ENCODE measurements at places on chromosomes 1 and 21.

DNA sequence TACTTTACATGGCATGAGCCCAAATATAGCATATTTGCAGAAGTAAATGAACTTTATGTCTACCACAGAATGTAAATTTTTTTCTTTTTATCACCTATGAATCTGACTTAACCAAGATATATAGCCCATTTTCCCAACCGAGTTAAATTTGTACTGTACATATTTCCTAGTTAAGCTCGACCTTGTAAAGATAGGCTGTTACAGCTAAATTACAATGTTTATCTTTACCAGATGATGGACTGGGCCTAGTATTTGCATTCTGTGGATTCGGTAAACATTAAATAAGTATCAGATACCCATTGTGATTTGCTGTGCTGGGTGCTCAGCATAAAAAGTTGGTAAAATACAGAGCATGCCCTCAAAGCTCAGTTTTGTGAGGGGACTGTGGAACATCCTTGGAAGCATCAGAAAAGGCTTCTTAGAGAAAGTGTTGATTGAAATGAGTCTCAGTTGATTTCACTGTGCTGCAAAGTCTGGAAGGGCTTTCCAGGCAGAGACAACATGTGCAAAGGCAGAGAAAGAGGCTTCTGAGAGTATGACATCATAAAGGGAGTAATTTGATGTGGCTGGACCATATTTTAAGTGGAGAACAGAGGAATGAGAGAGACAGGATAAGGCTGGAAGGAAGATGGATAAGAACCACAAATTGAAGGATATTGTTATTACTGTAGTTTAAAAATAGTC lies 27.4 kb downstream of the MORC3 start:
- DNase-seq: no peak

DNA sequence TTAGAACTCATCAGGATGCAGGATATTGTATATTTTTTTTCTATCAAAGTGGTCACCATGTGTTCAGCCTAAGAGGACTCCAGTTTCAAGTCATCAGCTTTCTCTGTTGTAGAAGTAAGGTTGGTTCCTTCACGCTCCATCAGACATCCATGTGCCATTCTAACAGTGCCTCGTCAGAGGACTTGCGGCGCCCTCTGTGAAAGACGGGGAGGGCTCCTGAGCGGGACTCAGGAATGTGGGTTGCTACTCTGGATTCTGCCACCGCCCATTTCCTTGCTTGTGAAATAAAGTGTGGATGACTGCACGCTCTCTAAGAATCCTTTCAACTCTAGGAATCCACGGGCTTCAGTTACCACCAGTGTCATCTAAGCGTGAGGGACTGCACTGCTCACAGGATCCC lies 593.5 kb downstream of the KIF26B start:
- DNase-seq: peak; percentile 23

- no peak for DNase-seq
These were observed 45.1 kb downstream of the COLGALT2 start for GRCh38 chr1:183992424-183992823.

DNA sequence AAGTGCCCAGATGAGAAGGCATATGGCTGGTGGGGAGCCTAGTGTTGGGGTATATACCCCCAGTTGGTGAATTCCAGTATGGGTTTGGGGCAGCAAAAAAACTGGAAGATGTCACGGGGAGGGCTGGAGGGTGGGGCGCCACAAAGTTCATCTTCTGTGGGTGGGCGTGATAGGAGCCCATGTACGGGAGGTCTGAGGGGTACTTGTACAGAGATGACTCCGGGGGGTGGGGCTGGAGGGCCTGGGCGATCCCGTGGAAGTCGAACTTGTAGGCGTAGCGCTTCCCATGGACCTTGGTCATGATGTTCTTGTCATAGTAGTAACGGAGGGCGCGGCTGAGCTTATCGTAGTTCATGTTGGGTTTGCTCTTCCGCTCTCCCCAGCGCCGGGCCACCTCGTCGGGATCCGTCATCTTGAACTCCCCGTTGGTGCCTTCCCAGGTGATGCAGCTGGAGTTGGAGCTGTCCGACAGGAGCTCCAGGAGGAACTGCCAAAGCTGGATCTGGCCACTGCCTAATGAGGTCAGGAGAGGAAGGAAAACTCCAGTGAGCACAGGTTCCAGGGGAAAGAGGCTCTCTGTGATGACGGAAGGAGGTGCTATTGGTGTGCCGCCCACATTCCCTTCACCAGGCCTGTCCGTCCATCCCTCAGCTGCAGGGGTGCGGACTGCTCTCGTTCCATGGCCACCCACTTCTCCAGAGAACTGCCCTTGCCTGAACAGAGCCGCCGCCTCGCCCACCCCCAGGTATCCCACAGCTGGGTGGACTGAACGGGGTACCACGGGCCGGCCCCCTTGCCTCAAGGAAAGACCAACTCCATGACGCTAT lies 114.7 kb downstream of the ERG start:
- no peak for DNase-seq

DNA sequence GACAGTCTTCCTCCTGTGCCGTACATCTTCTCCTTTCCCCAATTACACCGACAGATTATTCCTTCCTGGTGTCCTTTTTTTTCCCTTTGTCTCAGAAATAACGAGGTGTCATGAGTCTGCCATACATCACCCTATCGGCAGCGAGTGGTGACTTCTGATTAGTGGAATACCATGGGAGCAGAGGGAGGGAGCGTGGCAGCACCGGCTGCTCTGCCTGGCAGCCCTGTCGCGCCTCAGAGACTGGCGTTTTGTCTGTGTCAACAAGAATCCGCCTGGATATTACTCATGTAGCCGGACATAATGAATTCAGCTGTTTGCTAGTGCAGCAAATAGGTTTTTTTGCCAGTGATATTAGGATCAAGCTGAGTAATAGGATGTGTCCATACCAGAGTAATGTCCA lies 51.8 kb downstream of the UTP25 start:
- peak; percentile 74 for DNase-seq

GRCh38 chr1:20485527-20486456 lies at the start of gene CAMK2N1:
Gene CAMK2N1, minus strand, starts transcription at chr1:20486210. Its CDS starts 831 bp downstream, at chr1:20485379.
- DNase-seq: peak; percentile 54

DNA sequence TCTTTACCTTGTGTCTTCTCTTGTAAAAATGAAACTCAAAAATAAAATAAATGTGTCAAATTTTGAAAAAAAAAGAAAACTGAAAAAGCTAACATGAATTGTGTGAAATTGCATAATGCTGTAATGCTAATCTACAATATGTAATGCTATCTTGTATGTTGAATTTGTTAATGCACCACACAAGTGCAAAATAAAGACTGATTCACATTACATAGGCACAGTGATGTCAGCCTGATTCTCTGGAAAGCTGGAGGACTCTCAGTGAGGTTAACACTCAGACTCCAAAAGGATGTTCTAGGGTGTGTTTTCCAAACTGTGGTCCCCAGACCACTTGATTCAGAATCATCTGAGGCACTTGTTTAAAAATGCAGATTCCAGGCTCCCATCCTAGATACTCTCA lies 25.6 kb downstream of the SYT11 start:
- DNase-seq: no peak

DNA sequence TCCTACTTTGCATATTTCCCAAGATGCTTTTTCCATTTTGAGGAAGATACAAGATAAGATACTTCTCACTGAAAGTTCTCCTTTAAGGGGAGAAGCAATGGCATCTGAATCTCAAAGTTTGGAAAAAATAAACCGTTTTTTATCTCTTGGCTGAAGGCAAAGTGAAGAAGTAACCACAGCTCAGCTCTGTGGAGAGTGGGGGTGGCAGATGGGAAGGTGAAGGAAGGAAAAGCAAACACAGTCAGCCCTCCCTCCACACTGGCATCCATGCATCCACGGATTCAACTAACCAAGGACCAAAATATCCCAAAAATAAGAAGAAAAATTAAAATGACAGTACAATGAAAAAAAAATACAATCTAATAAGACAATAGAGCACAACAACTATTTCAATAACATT lies 211.1 kb downstream of the RGS7 start:
- DNase-seq: no peak

DNA sequence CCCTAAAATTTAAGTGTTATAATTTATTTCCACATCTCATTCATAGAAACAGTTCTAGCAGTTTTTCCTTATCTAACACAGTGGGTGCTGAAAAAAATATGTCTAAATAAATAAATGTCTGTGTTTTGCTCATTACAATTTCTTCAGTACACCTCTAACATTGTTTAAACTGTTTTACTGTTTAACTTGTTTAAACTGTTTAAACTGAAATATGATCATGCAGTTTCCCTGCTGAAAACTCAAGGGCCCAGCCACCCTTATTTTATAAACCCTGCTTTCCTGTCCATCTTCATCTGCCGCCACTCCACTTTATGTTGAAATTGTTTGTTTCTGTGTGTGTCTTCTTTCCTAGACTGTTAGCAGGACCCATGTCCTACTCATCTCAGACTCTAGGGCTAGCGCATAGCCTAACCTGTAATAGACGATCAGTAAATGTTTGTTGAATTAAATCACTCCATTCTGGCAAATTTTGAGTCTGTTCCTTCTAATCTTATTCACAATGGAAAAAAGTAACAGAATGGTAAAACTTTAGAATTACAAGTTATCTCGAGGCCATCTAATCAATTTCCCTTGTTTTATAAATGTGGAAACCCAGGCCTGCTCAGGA lies 9.4 kb upstream of the PIK3C2B start:
- no peak for DNase-seq

DNA sequence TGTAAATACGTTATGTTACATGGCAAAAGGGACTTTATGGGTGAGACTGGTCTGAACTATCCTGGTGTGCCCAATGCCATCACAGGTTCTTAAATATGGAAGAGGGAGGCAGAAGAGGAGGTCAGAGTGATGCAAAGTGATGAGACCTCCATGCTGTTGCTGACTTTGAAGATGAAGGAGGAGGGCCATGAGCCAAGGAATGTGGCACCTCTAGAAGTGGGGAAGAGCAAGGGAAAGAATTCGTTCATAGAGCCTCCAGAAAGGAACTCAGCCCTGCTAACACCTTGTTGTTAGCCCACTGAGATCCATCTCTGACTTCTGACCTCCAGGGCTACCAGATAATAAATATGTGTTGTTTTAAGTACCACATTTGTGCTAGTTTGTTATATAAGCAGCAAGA lies 462.0 kb downstream of the RPS6KC1 start:
- DNase-seq: no peak

GRCh38 chr1:25727635-25728286 lies 72.2 kb upstream of the SELENON start:
- DNase-seq: peak; percentile 36

DNA sequence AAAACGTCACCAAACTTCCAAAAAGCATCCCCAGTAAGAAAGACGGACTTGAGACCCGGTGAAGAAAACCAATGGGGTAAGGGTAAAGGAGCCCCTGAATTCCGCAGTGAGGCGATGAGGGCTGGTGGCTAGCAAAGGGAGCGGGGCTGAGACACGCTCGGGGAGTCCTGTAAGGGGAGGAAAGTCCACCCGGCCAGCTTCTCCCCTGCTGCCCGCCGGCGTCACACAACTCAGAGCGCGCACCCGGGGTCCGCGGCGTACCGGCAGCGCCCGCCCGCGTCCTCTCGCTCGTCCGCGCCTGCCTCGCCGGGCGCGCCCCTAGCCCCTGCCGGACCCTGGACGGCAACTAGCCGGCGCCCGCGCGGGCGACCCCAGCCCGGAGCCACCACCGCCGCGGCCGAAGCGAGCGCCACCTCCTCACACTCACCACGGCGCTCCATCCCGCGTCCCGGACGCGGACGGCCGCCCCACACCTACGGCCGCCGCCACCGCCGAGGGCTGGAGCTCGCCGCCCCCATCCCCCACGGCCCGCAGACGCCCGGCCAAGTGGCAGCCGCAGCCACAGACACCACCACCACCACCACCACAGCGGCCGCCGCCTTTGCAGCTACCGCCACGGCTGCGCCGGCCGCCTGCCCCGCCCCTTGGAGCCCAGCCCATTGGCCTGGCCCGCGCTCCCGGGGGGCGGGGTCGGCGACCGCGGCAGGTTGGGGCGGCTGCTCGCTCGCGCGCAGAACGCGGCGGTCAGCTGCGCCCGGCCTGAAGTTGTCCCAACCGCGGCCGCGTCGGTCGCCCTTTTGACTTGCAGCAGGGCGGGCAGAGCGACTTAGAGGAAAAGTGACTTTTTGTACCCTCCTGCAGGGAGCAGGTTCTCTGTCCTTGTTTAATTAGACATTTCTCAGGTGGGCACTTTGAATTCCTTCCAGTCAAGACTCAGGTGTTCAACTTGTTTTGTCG lies 10.0 kb upstream of the ARHGAP29 start:
- no peak for DNase-seq
